ENCODE measurements at places on chromosomes 1 and 21. TPM values are rescaled to one million over a fixed set of nuclear protein-coding genes. Genes with fewer than 3 reads are reported as not detected.

Gene VPS45
- 34.5 TPM for total RNA-seq

Gene MARK1
- not detected for total RNA-seq

Gene NECTIN4
- total RNA-seq: not detected

Gene IVL
- total RNA-seq: not detected

Gene VAMP3
- 35.6 TPM for total RNA-seq

Gene VHLL
- total RNA-seq: not detected

Gene ATP8B2
- total RNA-seq: 130 TPM

Gene COL9A2
- 0.97 TPM for total RNA-seq

Gene GNG4
- not detected for total RNA-seq

Gene DNM3
- 1.5 TPM for total RNA-seq

Gene KCNJ9
- total RNA-seq: not detected

Gene ATP6V1G3
- total RNA-seq: not detected

Gene ILDR2
- 0.35 TPM for total RNA-seq

Gene GSTM5
- 0.42 TPM for total RNA-seq

Gene RAB42
- total RNA-seq: not detected

Gene COL24A1
- not detected for total RNA-seq

Gene BCAN
- not detected for total RNA-seq
